Tongue (tissue), 3 donors: ENCODE measurements at places on chromosomes 5 and 9. TPM values are rescaled to one million over a fixed set of nuclear protein-coding genes. Genes with fewer than 3 reads are reported as not detected.
A peak's percentile ranks its signal among the peaks of the same experiment; 100 is the strongest.

- no peak for DNase-seq
Observed at GRCh38 chr5:135435467-135436330, 11.4 kb downstream of the DCANP1 start.

- no peak for DNase-seq
Observed at GRCh38 chr5:150065346-150065745, 21.0 kb downstream of the CSF1R start.

DNA sequence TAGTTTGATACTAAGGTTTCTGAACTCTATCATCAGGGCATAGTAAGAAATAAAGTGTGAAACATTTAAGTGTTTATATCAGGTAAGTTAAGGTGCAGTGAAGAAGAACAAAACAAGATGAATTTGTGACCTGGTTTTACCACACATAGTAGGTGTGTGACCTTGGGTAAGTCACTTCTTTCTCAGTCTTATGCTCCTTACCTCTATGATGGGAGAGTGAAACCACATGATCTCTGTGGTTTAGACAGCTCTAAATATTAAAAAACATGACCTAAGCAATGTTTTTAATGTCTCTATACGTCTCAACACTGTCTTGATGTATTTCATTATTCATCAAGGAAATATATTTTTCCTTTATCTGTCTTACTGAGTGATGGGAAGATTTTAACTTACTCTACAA lies 629.6 kb upstream of the DMAC1 start:
- DNase-seq: no peak

The SMIM3 gene
- total RNA-seq: 7.8 TPM

The SELENOP gene
- 185 TPM for total RNA-seq

The MARCHF6 gene
- total RNA-seq: 133 TPM

The TMEM252 gene
- not detected for total RNA-seq

DNA sequence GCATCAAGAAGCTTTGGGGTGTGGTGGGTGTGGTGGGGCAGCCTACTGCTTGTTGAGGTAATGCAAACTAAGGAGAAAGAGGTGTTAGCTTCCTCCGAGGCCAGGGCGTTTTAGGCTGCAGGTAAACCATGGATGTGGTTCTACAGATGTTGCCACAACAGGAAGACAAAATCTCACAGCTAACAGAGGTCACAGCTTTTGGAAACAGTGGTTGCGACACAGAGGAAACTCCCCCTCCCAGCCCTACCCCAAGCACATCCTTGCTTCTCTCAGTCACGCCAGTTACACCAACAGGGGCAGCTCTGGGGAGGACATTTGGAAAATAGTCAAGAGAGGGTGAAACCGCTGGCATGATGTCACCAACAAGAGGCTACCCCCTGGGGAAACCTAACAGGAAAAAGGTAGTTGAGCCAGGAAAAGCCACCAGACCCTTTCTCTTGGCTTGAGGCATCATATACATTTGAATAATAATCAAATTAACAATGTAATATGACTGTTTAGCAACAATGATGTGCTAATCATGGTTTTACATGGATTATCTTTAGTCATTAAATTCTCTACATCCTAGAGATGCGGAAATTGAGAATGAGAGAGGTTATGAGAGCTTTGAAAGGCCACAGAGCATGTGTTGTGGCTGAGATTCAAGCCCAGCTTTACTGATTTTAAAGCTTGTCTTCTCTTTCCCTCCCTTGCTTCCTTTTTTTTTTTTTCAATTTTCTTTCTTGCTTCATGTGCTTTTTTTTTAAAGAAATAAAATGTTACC lies 82.2 kb upstream of the IL12B start:
- no peak for DNase-seq

The UBE2R2 gene
- 26.1 TPM for total RNA-seq

GRCh38 chr5:131163276-131164119 lies 1.6 kb downstream of the HINT1 start:
- DNase-seq: peak; percentile 10

- no peak for DNase-seq
Observed at GRCh38 chr5:112709416-112709815, 28.3 kb upstream of the APC start.

DNA sequence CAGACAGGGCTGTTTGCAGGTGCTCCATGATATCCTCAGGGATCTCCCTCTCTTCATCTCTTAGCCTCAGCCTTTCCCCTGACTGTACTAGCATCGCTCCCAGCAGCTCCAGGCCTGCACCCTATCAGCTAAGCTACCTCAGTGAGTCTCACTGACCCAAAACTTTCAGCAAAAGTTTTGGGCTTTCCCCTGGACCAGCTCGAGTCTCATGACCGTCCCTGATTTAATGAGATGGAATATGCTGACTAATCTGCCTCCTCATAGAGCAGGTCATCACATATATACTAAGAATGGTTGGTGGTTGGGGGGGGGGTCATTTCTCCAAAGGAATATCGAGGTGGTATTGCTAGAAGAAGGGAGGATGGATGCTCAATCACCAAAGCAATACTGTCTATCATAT lies 151.5 kb downstream of the NR3C1 start:
- DNase-seq: no peak

The SEMA4D gene
- 35.8 TPM for total RNA-seq

The GMCL2 gene
- not detected for total RNA-seq

DNA sequence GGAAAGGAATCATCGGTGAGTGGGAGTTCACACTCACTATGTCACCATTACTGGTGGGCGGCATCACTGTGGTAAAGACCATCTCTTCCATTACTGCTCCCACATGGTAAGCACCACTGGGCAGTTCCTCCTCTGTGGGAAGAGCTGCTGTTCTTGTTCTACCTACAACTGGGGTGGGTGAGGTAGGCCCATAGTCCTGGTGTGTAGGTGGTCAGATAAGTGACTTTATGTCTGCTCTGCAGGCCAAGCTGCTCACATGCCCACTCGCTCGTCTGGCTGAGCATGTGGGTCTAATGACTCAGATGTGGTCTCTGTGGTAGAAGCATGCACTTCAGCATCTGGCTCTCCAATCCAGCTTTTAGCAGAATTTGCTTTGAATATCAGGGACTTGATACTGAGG lies 82.9 kb downstream of the TMEM215 start:
- no peak for DNase-seq

GRCh38 chr5:106321242-106321641 lies 1349.5 kb downstream of the EFNA5 start:
- no peak for DNase-seq
